ENCODE measurements at places on chromosomes 16 and 17.

- no peak for DNase-seq
Measured at GRCh38 chr16:15398618-15399316, 3.2 kb downstream of the MPV17L start.

DNA sequence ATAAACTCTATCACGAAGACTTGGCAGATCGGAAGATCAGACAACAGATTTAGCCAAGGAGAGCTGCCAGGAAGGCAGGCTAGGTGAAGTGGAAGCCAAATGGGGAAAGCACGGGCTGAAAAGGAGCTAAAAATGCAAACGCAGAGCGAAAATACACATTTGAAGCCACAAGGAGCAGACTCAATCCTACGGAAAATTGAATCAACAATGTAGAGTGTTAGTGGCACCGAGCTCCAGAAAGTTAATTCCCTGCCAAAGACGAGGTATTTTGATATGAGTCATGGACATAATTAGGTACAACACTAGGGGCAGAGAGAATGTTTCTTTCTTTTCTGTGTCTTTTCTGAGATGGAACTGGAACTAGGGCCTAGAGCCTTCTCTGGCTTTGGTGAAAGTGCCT lies 20.7 kb downstream of the GSG1L start:
- DNase-seq, result no peak

GRCh38 chr17:835263-835662 lies 53.1 kb downstream of the MRM3 start:
- no peak for DNase-seq

DNA sequence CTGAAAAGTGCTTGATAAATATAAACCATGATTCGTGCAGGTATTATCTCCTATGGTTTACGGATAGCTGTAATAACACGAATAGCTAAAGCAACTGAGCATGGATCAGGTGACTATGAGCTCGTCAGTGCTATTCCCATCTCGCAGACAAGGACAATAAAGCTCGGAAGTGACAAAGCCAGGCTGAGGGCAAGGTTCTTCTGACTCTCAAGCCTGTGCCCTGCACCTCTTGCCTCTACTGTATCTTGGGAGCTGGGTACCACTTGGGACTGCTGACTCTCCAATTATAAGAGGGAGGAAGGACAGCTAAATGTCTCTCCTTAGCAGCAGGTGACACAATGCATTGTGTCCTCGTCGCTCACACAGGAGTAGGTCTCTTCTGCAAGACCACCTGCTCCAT lies 49.6 kb upstream of the IRF8 start:
- DNase-seq, result no peak

- DNase-seq, result no peak
Measured at GRCh38 chr16:84818133-84818532, 1.7 kb upstream of the CRISPLD2 start.

- DNase-seq, result no peak
Measured at GRCh38 chr17:72151565-72152386, 31.0 kb downstream of the SOX9 start.

GRCh38 chr17:12438813-12439586 lies 226.7 kb upstream of the MYOCD start:
- no peak for DNase-seq

- no peak for DNase-seq
Measured at GRCh38 chr17:50491505-50491904, 12.8 kb downstream of the RSAD1 start.

DNA sequence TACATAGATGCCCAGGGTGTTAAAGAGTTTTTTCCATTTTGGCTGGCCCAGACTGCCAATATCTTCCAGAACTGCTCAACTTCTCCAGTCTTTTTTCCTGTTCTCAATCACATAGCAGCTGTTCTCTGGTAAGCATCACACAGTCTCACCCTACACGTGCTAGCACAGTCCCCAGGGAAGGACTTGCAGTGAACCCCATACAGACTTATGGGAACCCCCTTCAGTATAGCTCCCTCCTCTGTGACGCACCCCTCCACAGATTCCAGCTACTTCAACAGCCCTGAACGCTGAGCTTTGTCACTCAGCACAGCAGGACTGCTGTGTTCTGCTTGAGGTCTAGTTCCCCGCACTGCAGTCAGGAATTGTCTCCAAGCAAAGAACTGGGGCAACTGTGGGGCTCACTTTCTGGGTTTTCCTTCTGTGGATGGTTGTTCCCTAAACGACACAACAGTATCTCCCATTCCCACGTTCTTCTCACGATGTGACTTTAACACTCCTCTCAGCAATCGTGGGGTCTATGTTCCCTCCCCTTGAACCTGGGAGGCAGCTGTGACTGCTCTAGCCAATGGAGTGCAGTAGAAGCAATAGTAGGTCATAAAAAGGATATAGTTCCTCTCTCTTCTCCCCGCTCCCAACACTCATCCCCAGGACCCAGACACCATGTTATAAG lies 3.6 kb downstream of the MMP28 start:
- no peak for DNase-seq

- no peak for DNase-seq
Measured at GRCh38 chr17:41329279-41329948, 13.9 kb upstream of the KRTAP17-1 start.

GRCh38 chr16:22969567-22969966 lies 155.6 kb downstream of the HS3ST2 start:
- DNase-seq, result no peak

DNA sequence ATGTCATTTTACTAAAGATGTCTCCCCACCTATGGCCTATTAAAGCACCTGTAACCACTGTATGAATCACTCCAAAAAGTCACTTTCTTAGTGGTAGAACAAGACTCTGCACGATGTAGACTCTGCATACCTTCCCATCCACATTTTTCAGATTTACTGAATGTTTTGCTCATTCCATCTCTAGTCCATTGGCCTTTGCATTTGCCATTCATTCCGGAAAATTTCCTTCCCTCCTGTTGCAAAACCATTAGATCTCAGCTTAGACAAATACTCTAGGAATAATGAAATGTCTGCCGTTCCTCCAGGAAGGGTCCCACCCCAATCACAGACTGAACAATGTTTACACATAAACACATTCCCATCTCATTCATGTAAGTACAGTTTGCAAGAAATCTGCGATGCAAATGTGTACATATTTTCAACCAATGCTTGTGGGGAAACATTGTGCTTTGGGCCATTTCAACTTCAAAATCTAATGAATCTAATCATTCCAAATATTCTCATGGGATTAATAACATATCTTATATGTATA lies 146.3 kb upstream of the XYLT1 start:
- no peak for DNase-seq

- DNase-seq, result no peak
Measured at GRCh38 chr17:10857976-10858375, 20.1 kb upstream of the PIRT start.

DNA sequence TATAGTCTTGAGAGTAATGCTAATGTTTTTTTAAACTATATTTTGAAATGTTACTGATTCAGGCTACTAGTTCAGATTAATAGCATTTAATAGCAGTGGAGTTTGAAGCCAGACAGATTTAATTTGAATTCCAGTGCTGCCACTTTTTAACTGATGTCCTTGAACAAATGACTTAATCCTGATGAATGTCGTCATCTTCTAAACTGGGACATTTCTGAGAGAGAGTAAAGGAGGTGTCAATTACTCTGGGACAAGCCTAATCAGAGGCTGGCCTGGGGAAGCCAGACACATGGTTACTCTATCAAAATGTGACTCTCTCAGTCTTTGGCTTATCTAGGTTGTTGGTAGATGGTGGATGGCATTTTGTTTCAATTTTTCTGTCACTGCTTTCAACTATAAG lies 246.7 kb downstream of the HS3ST3A1 start:
- DNase-seq, result no peak

- peak; percentile 27 for DNase-seq
Measured at GRCh38 chr17:79220713-79221291, 146.2 kb downstream of the ENGASE start.

GRCh38 chr16:89319886-89320781 lies 102.6 kb downstream of the ZNF778 start:
- no peak for DNase-seq

DNA sequence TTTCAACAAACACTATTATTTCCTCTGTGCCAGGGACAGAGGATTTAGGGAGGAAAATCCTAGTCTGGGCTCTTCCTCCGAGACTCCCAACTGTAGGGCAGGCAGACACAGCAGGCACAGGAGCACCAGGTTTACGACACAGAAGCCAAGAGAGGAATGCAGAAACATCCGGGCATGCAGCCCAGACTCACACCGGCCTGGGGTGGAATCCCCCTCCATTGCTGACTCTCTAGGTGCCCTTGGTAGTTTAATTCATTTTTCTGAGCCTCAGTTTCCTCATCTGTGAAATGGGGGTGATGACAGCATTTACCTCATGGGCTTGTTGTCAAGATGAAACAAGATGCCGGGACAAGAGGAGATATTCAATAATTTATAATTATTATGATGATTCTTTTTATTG lies 14.9 kb downstream of the CA4 start:
- no peak for DNase-seq

DNA sequence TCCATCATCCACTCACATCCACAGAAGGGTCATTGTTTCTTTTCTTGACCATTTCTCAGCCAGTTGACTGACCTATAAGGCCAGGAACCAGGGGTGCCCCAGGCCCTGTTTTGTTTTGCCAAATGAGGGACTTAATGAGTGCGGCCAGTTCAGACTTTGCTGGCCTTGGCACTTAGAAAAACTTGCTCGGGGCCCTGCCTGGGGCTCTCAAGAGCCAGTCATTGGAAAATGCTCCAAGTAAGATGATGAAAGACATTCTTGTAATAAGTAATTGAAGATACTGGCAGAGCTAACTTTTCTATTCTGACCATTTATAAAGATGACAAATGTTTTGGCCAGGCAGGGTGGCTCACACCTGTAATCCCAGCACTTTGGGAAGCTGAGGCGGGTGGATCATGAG lies 29.0 kb upstream of the CLEC18B start:
- DNase-seq, result no peak

- peak; percentile 90 for DNase-seq
Measured at GRCh38 chr17:74201250-74201649, 2.2 kb upstream of the RPL38 start.

DNA sequence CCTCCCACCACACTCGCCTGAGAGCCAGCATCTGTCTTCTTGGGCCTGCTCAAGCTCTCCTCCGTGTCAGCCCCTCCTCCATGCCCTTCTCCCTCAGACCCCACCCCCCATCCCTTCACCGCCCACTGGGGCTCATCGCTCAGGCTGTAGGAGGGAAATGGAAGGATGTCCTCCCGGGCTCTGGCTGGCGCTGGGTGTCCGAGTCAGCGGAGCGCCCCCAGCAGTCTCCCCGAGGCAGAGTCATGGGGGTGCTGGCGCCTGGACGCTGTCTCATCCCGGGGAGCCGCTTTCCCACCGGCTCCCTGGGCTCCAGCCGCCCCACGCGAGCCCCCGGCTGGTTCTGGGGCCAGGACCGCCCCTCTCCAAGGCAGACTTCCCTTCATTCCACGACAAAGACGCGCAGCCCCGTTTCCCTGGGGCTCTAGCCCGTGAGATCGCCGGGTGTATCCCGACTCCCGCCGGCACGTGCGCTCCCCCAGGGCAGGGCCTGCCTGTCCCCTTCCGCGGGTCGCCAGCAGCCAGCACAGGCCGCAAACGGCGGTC lies 428 bp upstream of the ANTKMT start:
- DNase-seq, result peak; percentile 73

GRCh38 chr17:19019041-19019941 lies 14.7 kb upstream of the FAM83G start:
- no peak for DNase-seq

DNA sequence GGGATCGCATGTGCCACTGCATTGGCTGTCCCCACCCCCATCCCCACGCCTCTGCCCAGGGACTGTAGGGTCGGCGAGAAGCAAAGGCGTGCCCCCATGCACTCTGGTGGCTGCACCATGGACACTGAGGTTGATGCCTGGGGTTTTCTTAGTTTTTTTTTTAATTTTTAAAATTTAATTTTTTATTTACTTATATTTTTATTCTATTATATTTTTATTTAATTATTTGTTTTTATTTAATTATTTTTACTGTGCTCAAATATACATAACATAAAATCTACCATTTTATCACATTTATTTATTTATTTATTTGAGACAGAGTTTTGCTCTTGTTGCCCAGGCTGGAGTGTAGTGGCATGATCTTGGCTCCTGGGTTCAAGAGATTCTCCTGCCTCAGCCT lies 57.4 kb downstream of the SOCS3 start:
- no peak for DNase-seq

DNA sequence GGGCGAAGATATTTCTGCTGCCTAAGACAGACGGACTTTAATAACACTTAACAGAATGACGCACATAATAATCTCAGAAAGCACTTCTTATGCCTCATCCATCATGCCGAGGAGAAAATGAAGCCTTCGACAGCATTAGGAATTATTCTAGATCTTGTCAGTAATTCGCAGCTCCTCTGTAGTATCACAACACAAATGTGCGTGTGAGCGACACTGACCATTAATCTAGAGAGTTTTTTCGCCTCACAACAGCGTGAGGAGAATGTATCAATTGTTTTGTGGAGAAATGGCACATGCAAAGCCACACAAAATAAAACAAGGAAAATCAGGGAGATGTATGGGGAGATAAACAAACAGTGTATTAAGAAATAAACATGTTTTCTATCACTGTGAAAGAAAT lies 410.2 kb upstream of the PSMD7 start:
- no peak for DNase-seq

GRCh38 chr16:84647828-84648594 lies at the start of gene KLHL36:
KLHL36 (plus strand) TSS chr16:84648511; CDS start chr16:84650868, 2,357 bp downstream.
- no peak for DNase-seq

DNA sequence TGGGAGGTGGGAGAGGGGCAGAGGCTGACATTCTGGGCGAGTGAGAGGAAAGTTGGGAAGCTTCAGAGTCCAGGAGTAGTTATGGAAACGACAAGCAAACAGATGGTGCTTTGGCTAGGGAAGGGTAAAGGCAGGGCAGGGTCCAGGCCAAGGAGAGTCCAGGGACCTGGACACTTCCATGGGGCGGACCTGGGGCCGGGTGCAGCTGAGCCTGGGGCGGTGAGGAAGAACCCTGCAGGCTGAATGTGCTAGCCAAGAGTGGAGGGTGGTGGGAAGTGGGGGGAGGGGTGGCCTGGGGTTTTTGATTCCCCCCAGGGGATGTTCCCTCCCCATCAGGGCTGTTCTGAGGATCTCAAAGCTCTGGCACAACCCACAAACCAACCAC lies 2.6 kb downstream of the PPP1R9B start:
- no peak for DNase-seq

- DNase-seq, result no peak
Measured at GRCh38 chr17:42989141-42989540, 8.8 kb downstream of the RUNDC1 start.

GRCh38 chr17:42562388-42563142 lies 617 bp downstream of the COASY start:
- DNase-seq, result no peak
